ENCODE measurements at places on chromosomes 5 and 9.

- no peak for DNase-seq
Observed at GRCh38 chr5:172453206-172453985, 929 bp downstream of the SH3PXD2B start.

GRCh38 chr5:103458497-103459040 lies 104.0 kb downstream of the NUDT12 start:
- no peak for DNase-seq

- no peak for DNase-seq
Observed at GRCh38 chr5:126814721-126815404, 37.9 kb downstream of the LMNB1 start.

DNA sequence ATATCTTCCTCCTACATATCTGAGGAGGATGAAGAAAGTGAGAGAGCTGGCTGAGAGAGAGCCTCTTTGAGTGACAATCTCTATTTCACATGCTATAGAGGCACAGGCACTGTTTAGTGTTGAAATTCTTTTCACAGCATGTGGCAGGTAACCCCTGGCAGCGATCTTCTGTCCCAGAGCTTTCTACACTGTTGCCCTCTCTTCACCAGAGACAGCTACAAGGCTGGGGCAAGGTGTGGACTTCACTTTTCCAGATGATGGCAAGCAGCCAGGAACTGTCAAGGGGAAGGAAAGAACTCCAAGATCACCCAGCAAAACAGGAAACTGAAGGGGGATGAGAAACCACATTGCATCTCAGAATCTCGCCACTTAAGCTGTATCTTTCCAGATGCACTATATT lies 205.2 kb downstream of the CAAP1 start:
- DNase-seq: no peak

GRCh38 chr9:6212722-6213375 lies 2.8 kb upstream of the IL33 start:
- no peak for DNase-seq

DNA sequence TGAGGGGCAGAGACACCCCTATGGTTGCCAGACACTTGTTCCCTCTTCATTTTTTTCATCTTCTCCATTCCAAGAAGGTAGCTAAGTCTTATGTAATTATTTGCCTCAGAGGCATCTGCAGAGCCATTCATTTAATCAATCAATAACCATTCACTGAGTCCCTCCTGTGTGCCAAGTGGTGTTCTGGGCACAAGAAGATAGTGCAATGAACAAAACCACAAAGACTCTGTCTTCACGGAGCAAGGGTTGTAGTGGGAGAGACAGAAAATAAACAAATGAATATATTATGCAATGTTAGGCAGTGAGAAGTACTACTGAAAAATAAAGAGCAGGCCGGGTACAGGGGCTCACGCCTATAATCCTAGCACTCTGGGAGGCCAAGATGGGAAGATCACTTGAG lies 41.4 kb upstream of the CTNNA1 start:
- DNase-seq: no peak

Measured in COLO829 (cell line).